ENCODE measurements at places on chromosomes 1 and 21.

- no peak for DNase-seq
Observed at GRCh38 chr1:206503591-206504362, 3.6 kb upstream of the RASSF5 start.

GRCh38 chr1:241221319-241221718, 135.7 kb downstream of the RGS7 start:
- DNase-seq: no peak

- no peak for DNase-seq
Observed at GRCh38 chr1:240337781-240338180, 246.1 kb downstream of the FMN2 start.

DNA sequence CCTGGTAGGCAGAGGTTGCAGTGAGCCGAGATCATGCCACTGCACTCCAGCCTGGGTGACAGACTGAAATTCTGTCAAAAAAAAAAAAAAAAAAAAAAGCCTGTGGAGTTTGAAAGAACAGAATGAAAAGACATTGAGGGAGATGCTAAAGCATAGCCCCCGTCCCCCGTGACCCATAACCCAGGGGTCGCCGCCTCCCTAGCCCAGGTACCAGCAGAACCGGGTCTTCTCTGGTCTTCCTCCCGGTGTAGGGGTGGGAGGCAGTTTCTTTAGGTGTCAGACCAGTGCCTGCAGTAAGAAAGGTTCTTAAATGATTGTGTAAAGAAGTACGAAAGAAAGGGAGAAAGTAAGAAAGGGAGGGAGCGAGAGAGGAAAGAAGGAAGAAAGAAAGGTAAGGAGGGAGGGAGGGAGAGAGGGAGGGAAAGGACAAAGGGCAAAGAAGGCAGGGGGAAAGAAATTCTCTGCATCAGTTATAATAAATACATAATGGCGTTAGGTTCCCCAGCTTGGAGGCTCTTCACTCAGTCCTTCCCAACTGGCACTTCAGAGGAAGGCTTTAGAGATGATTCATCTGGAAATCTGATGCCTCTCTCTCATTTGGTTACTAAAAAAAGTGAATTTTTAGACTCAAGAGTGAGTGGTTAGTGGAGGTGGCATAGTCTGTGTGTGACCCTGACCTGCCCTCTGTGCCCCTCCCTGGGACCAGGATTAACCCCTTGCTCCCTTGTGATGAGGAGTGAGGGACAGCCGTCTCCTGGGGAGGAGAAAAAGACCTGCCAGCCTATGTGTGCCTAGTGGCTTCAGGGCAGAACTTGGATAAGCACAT, 1.1 kb downstream of the IL24 start:
- DNase-seq: no peak

DNA sequence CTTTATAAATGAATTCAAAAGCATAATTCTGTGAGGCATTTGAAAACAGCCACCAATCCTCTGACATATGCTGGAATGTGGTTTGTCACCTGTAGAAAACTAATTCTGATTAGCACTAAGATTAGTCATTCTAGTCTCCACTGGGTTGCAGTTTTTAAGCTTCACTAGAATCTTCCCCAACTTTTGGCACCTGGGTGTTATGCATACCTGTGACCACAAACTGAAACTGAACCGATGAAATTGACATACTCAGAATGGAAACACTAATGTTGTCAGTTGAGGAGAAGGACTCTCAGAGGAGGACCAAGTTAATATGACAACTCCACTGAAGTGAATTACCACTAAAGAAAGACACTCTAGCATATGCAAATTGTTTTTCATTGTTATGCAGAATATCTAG, 285.8 kb upstream of the NEGR1 start:
- DNase-seq: no peak

DNA sequence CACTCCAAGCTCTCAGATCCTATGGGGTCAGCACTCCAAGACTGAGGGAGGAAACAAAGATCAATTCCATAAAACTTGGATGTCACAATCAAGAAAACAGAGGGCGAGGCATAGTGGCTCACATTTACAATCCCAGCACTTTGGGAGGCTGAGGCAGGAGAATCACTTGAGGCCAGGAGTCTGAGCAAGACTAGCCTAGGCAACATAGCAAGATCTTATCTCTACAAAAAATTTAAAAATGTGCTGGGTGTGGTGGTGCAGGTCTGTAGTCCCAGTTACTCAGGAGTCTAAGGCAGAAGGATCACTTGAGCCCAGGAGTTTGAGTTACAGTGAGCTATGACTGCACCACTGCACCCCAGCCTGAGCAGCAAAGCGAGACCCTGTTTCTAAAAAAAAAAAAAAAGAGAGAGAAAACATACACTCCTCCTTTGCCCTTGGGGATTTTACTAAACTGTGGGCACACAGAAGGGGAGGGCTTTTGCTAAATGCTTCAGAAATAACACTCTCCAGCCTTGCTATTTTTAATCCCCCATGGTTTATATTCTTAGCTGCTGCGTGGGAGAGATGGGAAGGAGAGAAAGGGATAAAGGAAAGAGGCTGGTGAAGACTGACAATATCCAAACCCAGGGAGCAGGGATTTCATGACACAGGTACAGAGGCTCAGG, 18.1 kb downstream of the ARHGEF2 start:
- DNase-seq: no peak

DNA sequence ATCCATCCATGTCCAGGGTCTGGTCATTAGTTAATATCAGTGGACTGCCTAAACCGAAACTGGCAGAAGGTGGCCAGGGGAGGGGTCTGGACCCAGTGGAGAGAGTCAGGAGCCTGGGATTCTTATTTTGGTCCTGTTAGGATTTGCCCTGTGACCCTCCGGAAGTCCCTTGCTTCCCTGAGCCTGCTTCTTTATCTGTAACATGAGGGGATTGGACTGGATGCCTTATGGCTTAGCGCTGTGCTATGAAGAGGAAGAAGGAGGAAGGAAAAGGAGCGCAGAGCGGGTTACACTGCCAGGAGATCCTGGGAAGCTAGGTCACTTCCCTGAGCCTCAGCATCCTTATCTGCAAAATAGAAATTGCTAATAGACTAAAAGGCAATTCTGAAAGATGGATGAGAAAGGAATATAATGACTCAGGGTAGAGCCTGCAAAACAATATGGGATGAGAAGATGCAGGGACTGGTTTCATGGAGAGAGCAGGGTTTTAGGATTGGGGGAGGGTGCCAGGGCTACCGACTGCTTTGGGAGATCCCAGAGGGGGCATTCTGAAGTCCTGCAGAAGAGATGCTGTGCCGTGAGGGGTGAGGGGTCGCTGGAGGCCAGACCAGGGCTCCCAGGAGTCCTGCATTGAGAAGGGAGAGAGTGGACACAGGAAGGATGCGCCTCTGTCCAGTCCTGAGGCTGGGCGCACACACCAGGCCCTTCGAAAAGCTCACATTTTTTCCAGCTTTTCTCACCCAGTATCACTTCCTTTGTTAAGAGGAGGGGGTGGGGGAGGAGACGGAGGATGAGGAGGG, 460 bp upstream of the ADORA1 start:
- DNase-seq: no peak

GRCh38 chr1:117860896-117861610, 68.4 kb downstream of the GDAP2 start:
- DNase-seq: no peak

- no peak for DNase-seq
Observed at GRCh38 chr1:42689912-42690311, 7.7 kb downstream of the YBX1 start.

DNA sequence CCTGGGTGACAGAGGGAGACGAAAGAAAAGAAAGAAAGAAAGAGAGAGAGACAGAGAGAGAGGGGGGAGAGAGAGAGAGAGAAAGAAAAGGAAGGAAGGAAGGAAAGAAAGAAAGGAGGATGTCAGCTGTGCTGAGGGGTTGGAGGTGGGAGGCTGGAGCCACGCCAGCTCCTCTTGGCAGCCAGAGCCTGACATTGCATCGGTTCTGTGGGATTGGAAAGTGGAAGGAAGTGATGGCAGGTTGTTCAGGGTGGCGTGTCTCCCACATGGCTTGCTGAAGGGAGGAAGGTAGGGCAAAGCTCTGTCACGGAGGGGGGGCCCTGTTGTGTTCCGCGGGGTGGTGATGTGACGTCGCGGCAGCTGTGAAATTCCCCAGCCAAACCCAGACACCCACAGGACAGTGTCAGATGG, 30.7 kb downstream of the EIF2D start:
- DNase-seq: no peak

Measured in NCI-H2107 (cell line).